Ovary (tissue), 10 donors: ENCODE measurements at places on chromosomes 4 and X. TPM values are rescaled to one million over a fixed set of nuclear protein-coding genes. Genes with fewer than 3 reads are reported as not detected.

DNA sequence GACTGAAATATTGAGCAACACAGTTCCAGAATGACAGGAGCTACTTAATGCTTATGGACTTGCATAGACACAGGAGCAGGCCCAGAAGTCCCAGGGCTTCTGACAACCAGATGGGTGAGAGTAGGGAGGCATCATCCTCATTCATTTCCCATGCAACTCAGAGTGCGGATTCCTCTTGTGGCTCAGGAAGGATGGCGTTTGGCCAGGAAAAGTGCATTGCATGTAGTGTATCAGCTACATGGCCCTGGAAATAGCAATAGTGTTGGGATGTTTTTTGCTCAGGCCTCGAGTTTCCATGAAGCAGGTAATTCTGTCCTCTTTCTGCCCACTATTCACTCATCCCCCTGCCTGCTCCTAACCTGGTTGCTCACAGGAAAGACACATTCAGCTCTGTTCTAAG lies 136.6 kb downstream of the PDGFRA start:
- no peak for DNase-seq
- H3K27ac ChIP-seq = no peak overlapping the region
- no peaks in the 10 kb centered on the region for H3K27me3 ChIP-seq
- H3K4me3 ChIP-seq = no peak overlapping the region
- H3K4me1 ChIP-seq = no peaks in the 10 kb centered on the region
- H3K36me3 ChIP-seq = no peaks in the 10 kb centered on the region

DNA sequence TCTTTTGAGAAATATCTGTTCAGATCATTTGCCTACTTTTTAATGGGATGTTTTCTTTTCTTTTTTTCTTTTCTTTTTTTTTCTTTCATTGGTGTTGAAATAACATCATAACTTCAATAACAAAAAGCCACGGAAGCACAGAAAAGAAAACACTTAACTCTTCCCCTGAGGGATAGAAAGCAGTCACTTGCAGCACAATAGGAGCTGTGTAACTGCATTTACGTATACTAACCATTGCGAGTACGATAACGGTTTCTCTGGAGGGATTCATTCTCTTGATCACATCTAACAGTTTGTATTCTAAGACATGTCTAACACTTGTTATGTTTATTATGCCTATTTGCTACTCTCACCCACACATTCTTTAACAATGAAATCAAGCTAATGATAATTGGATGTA lies 27.3 kb downstream of the C4orf46 start:
- H3K4me3 ChIP-seq = no peak overlapping the region
- DNase-seq = no peak
- H3K27ac ChIP-seq = no peak overlapping the region
- H3K4me1 ChIP-seq = no peaks in the 10 kb centered on the region

Gene TMPRSS11F
- total RNA-seq = not detected

Gene PCDH7
- 13.7 TPM for total RNA-seq

DNA sequence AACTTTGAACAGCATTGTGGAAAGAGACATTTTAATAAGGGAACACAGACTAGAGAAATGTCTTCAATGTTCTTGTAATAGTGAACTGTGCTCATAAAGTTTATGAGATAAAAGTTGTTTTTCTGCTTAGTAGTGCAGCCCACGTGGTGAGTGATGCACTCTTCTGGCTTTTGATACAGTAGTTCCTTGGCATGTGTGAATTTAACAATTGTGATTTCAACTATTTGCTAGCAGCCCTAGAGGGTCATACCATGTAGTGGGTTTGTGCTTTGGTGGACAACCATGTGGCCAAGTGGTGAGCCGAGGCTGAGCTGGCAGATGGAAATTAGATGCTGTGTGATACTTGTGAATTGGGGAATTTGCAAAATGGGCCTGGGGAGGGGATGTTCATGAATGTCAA lies 116.2 kb upstream of the SLC4A4 start:
- H3K27me3 ChIP-seq = no peaks in the 10 kb centered on the region
- no peaks in the 10 kb centered on the region for H3K36me3 ChIP-seq
- no peak overlapping the region for H3K27ac ChIP-seq

GRCh38 chrX:119236623-119237561 lies 807 bp downstream of the PGRMC1 start:
- DNase-seq = peak; percentile 47
- no peaks in the 10 kb centered on the region for H3K27me3 ChIP-seq
- no peaks in the 10 kb centered on the region for H3K4me1 ChIP-seq
- H3K36me3 ChIP-seq = no peaks in the 10 kb centered on the region
- peak overlapping the region; percentile 74 for H3K4me3 ChIP-seq

DNA sequence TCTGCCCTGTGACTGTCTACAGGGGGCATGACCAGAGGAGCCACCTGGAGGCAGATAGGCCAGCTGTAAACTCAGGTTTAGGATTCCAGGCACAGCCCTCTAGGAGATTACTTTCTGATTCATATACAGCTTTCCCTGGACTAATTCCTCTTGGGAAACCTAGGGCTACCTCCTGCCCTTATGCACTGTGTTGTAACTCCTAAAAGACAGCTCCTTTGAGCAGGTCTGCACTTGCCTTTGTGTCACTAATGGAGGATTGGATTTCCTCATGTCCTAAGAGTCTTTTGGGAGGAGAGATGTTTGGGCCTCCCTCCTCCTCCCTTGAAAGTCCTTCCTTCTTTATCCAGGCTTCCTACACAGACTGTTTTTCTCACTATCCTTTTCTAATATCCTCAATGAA lies 202.0 kb downstream of the PCDH19 start:
- H3K27ac ChIP-seq = no peak overlapping the region
- no peaks in the 10 kb centered on the region for H3K36me3 ChIP-seq
- no peaks in the 10 kb centered on the region for H3K27me3 ChIP-seq
- no peak overlapping the region for H3K4me3 ChIP-seq
- DNase-seq = no peak

Gene POLN
- 3.4 TPM for total RNA-seq

GRCh38 chr4:137635601-137636000 lies 103.3 kb upstream of the PCDH18 start:
- DNase-seq = no peak
- no peak overlapping the region for H3K4me3 ChIP-seq
- peaks cover 4% of the 10 kb centered on the region for H3K27me3 ChIP-seq

Gene KLHL13
- total RNA-seq = 6.1 TPM

DNA sequence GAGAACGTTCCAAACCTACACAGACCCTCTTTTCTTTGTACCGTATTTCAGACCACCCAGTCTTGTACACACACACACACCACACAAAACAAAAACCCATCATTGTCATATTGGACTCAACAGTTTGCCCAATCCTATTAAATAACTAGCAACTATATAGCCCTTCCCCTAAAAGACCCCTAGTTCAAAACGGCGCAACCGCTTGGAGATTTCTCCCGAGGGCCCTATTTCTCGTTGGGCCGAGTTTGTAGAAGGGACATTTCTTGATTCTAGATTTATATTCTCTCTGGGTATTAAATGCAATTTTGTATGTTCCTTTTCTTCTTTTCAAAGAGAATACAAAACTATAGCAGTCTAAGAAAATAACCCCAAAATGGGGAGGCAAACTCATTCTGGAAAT lies 547 bp upstream of the PDGFRA start:
- peak overlapping the region; percentile 32 for H3K4me3 ChIP-seq
- peak; percentile 35 for DNase-seq
- no peaks in the 10 kb centered on the region for H3K36me3 ChIP-seq
- peak overlapping the region; percentile 81 for H3K27ac ChIP-seq
- H3K27me3 ChIP-seq = no peaks in the 10 kb centered on the region

- H3K36me3 ChIP-seq = no peaks in the 10 kb centered on the region
- H3K4me1 ChIP-seq = no peaks in the 10 kb centered on the region
- DNase-seq = no peak
- no peaks in the 10 kb centered on the region for H3K27me3 ChIP-seq
- no peak overlapping the region for H3K4me3 ChIP-seq
- no peak overlapping the region for H3K27ac ChIP-seq
Observed at GRCh38 chr4:176788248-176788647, 4.5 kb downstream of the VEGFC start.
